ENCODE measurements at places on chromosomes 3 and 15. TPM values are rescaled to one million over a fixed set of nuclear protein-coding genes. Genes with fewer than 3 reads are reported as not detected.

GRCh38 chr3:190716961-190717360 lies 145.5 kb downstream of the GMNC start:
- no peak for DNase-seq

DNA sequence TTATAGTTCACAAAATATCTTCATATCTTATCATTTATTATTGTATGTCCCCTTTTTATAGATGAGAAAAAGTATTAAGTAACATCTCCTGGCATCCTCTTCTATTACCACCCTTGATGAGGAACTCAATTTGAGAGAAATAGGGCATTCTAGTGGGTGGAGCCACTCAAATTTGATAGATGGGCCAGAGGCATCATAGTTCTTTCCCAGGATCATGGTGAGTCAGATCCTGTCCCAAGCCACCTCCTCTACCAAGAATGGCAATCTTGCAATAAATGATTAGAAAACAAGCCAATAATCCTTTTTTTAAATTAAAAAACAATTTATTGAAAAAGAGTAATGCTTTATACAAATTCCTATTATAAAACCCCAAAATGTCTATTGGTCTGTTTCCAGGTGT lies 16.8 kb downstream of the CLDN1 start:
- no peak for DNase-seq

DNA sequence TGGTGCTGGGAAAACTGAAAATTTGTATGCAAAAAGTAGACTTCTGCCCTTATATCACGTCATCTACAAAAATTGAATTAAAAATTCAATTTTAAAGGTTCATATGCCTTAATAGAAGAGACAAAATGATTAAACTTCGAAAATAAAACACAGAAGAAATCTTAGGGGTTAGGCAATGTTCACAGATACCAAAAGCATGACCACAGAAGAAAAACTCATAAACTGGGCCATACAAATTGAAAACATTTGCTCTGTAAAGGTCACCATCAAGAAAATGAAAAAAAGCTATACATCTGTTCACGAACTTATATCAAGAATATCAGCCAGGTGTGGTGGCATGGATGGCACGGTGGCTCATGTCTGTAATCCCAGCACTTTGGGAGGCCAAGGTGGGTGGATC lies 245.1 kb downstream of the PCCB start:
- DNase-seq = no peak

Gene P2RY13
- total RNA-seq = not detected

Gene CACNA1D
- not detected for total RNA-seq

GRCh38 chr3:10334459-10334858 lies 13.5 kb upstream of the SEC13 start:
- DNase-seq = no peak

Gene FRMD5
- 3.2 TPM for total RNA-seq

GRCh38 chr15:93082861-93083260 lies 6.2 kb downstream of the RGMA start:
- DNase-seq = no peak

DNA sequence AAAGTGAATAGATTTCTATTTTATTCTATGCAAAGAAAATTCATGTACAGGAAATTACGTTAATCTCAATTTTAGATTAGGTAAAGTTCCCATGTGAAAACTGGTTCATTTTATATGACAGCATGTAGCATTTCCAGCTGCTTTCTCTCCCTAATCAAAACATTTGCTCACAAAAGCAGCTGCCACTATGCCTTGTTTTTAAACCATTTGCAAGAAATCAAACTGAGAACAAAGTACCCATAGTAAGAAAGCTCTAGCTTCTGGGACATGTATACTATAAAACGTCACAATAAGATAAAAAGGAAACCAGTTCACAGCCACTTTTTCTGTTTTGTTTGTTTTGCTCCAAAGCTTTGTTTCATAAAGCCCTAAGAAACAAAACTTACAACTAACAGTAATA lies 5.0 kb upstream of the CRYBG3 start:
- no peak for DNase-seq

Gene SLC38A3
- total RNA-seq = not detected

GRCh38 chr3:61996366-61996765 lies 377.0 kb downstream of the FEZF2 start:
- no peak for DNase-seq

Gene COL7A1
- total RNA-seq = 25.0 TPM

DNA sequence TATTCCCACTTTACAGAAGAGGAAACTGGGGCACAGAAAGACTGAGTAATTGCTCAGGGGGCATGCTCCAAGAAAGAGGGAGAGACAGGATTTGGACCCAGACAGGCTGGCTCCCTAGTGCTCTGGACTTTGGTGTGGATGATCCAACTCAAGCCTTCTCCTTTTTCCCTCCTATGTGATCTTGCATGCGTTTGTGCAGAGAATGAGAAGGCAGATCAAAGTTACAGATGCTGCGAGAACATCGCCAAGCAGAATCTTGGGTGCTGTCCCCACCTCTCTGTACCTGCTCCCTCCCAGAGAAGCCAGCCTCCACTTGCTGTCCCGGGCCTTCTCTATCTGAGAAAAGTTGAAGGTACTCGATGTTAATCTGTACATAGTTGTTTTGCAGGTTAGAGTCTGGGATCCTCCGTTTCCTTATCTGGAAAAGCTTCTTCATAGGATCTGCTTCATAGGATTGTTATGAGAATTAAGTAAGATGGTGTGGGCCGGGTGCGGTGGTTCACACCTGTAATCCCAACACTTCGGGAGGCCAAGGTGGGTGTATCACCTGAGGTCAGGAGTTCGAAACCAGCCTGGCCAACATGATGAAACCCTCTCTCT lies 10.2 kb downstream of the GNB5 start:
- DNase-seq = no peak

All from glomerular endothelial cell (primary cell).